ENCODE measurements at places on chromosomes 6 and 20.

GRCh38 chr20:63735859-63736718, at the start of gene LIME1:
Gene LIME1, plus strand, starts transcription at chr20:63736664. Its CDS starts 886 bp downstream, at chr20:63737550.
- no peak for DNase-seq

- DNase-seq: no peak
Observed at GRCh38 chr6:16320533-16321340, 82.3 kb downstream of the GMPR start.

DNA sequence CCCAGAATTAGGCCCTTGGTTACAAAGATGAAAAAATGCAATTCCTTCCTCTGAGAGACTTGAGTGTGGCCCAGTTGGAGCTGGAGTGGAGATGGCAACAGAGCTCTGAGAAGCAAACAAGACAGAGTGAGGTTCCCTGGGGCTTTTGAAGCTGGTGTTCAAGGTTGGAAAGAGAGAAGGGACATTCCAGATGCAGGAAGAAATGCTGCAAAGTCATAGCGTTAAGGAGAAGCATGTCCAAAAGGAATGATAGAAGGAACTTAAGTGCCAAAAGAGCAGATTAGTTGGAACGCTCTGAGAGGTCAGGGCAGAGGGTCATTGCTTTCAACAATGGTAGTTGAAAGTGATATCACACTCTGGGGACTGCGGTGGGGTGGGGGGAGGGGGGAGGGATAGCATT, 251.8 kb downstream of the TBC1D7 start:
- DNase-seq: no peak

DNA sequence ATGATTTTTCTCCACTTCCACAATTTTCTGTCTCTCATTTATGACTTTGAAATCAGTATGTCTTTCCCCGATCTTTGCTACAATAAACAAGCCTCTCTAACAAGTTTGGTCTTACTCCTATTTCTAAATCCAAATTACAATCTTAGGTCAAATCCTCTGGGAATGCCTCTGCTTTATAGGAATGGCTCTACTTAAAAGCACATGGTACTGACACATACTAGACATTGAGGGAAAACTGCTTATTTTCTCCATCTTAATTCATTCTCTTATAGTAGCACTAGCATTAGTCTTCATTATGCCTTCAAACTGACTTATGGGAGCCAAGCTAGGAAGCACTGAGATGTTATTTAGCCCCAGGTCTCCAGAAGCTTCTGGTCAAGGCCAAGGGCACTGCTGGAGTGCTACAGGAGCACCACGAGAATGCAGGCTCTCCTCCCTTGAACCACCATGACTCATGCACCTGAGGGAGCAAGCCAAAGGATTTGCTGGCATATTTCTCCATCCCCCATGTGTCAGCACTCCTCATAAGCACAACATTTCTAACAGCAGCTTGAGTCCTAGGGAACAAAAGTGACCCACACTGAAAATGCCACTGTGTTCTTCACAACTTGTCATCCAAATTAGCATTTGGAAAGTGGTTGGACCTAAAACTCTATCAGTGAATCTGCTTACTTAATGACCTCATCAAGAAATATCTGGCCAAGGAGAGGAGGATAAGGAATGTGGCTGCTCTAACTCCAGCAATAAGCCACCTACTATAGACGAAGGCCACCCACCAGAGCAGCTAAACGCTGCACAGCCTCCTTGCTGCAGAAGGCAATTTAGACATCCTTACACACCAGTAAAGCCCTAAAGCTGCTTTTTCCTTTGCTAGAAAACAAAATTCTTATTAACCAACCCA, 156.8 kb upstream of the KCNQ5 start:
- no peak for DNase-seq

DNA sequence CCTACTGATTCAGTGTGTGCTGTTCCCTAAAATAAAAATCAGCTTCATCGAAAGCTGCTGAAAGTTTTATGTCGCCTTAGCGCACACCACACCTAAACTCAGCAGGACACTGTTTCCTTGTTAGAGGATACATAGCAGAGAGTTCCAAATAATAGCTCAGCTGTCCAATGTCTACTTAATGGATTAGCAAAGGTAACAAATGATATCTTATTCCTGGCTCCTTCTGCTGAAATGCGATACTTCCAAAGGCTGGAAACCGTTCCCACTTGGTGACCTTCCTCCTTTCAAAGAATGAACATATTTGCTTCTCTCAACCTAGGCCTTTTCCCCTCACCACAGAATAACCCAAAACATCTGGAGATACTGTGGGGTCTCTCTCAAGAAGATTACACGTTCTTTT, 189.5 kb upstream of the GMDS start:
- DNase-seq: no peak

DNA sequence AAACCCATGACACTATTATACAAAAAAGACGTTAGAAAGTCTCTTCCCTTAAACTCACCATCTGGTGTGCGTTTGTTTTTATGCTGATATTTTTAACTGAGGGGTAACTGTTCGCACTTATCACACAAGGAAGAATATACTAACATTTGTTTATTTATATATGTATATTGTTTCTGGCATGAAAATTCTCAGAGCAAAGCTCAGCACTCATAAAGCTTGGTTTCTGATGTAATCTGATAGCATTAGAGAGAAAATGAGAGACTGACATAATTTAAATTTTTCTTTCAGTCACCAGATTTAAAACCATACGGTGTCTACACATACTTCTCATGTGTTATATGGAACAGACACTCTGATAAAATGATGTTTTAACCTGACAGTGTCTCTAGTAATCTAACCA, 6.9 kb downstream of the BLOC1S5 start:
- no peak for DNase-seq

- no peak for DNase-seq
Observed at GRCh38 chr20:25025986-25026605, 31.8 kb downstream of the ACSS1 start.

DNA sequence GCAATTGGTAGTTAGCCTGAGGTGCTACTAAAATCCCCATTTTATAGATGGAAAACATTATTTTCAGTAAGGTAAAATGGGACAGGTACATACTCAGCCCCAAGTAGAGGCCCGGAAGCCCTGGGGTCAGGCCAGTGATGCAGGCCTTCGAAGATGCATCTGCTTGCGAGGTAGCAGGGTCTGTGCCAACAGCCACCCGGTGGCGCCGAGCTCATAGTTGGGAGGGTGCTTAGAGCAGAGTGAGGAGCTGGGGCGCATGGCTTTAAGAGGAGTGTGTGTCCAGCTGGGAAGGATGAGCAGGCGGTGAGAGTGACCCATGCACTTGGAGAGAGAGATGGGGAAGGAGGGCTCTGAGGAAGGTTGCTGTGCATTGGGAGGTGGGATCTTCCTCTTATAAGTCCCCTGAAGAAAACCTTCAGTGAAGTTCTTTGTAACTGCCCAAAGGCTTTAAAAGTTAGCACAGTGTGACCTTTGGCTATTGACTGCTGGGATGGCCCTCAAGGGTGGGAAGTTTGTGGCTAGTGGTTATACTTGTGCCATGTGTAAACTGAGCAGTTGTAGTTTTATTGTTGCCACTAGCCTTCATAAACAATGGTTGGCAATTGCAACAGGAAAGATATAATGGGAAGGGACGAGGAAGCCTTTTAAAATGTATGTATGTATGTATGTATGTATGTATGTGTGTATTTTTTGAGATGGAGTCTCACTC, 71.1 kb downstream of the TOX2 start:
- DNase-seq: no peak

DNA sequence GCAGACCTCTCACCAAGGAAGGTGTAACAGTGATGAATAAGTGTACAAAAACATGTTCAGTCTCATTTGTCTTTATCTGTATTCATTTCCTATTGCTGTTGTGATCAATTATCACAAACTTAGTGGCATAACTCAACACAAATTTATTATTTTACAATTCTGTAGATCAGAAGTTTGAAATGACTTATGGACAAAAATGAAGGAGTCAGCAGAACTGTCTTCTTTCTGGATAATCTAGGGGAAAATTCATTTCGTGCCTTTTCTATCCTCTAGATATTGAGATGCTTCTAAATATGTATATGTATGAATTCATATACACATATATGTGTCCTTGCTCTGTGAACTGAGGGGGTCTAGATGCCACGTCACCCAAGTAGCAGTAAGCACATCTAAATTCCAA, 663.1 kb upstream of the MARCKS start:
- DNase-seq: no peak

DNA sequence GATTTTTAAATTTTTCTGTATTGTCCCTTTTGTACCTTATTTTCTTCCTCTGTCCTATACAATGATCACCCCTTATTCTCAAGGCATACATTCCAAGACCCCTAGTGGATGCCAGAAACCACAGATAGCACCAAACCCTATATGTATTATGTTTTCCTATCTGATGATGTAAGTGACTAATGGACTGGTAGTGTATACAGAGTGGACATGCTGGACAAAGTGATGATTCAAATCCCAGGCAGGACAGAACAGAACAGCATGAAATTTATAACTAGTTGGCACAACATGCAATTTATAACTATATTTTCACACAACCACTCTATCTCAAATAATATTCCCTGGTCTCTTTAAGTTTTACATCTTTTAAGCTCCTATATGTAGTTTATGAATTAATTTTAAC, 205.6 kb upstream of the FLRT3 start:
- DNase-seq: no peak

DNA sequence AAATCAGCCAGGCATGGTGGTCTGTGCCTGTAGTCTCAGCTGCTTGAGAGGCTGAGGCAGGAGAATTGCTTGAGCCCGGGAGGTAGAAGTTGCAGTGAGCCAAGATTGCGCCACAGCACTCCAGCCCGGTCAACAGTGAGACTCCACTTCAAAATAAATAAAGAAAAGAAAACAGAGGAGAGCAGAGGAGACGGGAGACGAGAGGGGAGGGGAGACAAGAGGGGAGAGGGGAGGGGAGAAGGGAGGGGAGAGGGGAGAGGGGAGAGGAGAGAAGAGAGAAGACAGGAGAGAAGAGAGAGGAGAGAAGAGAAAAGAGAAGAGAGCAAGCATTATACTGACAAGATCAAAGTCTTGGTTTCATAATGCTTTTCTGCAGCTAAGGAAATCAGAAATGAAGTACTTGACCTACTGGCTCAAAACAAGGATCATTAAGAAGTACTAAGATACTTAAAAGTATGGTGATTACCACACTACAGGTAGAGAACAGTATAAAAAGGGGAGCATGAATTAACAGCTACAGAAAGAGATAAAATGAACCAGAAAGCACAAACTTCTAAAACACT, 30.5 kb downstream of the FAM8A1 start:
- no peak for DNase-seq

DNA sequence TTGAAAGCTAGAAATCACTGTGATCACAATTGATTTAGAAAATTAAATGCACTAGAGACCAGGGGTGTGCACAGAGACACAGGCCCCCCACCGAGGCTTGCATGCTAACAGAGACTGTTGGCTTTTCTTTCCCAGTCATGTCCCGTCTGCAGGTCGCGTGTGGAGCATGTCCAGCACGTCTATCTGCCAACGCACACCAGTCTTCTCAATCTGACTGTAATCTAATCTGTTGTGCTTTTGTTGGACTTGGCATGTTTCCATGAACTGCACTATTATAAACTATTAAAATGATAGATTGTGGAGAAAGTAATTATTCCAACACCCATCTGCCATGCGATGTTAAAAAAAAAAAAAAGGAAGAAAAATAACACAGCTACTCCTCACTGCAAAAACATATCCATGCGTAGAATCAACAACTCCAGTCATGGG, 17.7 kb downstream of the MYLIP start:
- DNase-seq: no peak

- no peak for DNase-seq
Observed at GRCh38 chr20:56259948-56260347, 11.4 kb downstream of the MC3R start.

GRCh38 chr20:62032609-62033368, 32.9 kb downstream of the TAF4 start:
- no peak for DNase-seq

GRCh38 chr20:4070323-4071177, 55.2 kb upstream of the RNF24 start:
- no peak for DNase-seq

DNA sequence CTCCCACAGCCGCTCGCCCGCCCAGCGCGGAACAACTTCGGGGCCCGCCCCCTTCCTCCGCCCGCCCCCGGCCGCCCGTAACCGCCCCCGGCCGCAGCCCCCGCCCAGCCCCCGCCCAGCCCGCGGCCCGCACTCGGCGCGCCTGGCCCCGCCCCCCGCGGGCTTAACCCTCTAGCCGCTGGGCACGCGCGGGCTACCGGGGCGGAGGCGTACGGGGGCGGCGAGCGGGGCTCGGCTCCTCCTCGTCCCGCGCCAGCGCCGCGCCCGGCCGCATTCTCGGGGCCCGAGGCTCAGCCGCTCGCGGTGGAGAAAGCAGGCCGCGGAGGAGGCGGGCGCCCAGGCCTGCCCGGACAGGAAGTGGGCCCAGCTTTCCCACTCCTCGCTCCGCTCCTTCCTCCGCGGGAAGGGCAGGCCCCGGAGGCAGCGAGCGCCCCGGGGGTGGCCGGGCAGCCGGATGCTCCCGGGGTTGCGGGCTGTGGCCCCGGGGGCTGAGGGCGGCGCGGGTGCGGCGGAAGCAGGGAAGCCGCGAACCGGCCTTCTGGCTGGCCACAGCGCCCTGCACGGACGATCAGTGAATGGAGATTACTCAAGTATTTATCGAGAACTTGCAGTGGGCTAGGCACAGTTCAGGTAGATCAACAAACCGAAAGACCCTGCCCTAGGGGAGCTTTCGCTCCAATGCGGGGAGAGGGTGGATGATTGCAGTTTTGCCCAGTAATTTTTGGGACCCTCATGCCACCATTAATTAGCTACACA, at the start of gene TRAM2:
TSS of gene TRAM2 (minus strand) at position 39 of the 756 bp plus-strand sequence. CDS start 145 bp downstream, outside the sequence.
- no peak for DNase-seq

DNA sequence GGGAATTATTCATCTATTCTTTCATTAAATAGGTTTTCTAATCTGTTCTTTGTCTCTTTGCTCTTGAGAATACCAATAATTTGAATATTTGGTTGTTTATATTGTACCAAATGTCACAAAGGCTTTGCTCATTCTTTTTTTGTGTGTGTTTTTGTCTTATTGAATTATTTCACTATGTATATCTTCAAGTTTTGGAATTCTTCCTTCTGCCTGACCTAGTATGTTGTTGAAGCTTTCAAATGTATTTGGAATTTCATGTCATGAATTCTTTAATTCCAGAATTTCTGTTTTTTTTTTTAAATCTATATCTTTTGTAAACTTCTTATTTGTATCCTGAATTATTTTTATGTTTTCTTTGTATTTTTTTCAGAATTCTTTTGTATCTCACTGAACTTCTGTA, 16.8 kb downstream of the HLA-B start:
- no peak for DNase-seq

All from SIG-M5 (cell line).